ENCODE measurements at places on chromosomes 2 and 18.

DNA sequence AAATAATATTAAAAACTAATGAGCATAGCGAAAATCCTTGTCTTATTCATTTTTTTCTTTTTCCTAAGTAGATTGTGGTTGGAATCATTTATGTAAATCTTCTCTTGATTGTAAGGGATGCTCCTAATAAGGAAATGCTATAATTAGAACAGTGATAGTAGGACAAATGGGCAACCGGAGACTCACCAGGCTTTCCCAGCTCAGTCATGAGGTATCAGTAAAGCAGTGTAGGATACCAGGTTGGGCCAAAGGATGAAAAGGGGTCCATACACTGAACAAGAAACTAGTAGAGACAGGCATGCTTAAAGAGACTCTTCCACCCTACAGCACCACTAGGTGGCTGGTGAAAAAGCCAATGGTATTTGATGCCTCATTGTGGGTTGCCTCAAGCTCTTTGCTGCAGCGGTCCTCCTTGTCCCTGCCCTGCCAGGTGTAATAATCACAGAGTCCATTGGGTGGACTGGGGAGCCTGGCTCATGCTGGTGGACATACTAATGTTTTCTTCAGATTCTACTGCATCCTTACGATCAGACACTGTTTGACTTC, 71.4 kb upstream of the FAM98A start:
- DNase-seq = peak; percentile 60

- peak; percentile 79 for DNase-seq
These were observed 104.4 kb upstream of the SALL3 start for GRCh38 chr18:78875016-78875777.

GRCh38 chr2:236526455-236527158, 43.0 kb upstream of the ACKR3 start:
- DNase-seq = no peak

- no peak for DNase-seq
These were observed 382.7 kb downstream of the HRH4 start for GRCh38 chr18:24843123-24843522.

GRCh38 chr18:5972298-5972697, 77.0 kb upstream of the TMEM200C start:
- DNase-seq = no peak

DNA sequence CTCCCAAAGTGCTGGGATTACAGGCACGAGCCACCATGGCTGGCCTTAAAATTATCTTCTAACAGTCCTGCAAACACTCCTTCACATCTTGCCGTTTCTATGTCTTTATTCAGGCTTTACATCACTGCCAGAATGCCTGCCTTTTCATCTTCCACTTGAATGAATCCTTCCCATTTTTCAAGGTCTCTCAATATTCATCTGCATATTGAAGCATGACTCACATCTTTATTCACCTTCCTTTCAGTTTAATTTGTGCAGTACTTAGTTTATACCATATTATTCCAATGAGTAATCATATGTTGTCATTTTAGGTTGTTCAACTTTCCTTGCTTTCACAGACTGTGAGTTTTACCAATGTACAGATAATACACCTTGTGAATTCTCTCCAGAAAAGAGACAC, 510.1 kb upstream of the PIK3C3 start:
- no peak for DNase-seq

DNA sequence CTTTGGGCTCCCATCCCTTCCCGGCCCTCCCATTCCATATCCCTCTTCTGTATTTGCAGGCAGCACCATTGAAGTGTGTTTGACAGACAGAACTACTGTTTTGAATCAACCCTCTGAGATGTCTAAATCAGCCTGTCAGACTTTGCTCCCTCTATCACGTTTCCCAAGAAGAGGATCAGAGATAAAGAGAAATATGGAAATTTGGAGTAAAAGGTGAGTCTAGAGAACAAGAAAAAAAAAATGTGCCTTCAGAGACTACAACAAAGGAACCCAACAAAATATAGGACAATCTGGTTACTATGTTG, 133.4 kb upstream of the NCK2 start:
- DNase-seq = no peak

DNA sequence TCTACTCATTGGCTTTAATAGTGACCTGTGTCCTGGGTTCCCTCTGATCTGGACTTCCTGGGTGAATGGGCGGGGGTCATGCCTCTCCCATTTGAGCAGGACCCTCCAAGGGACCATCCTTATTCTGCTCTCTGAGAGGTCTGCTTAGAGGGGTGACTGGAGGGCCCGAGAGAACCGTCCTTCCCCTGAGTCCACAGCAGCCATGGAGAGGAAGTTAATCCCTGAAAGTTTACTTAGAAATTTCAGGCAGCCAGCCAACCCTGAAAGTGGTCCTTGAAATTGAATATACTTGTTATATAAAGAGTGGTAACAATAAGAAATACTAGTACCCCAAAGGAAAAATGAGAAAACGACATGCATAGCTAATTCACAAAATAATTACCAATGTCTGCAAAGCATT, 226.1 kb downstream of the DYSF start:
- DNase-seq = no peak

GRCh38 chr2:173749315-173749714, 215.9 kb downstream of the SP3 start:
- DNase-seq = no peak

DNA sequence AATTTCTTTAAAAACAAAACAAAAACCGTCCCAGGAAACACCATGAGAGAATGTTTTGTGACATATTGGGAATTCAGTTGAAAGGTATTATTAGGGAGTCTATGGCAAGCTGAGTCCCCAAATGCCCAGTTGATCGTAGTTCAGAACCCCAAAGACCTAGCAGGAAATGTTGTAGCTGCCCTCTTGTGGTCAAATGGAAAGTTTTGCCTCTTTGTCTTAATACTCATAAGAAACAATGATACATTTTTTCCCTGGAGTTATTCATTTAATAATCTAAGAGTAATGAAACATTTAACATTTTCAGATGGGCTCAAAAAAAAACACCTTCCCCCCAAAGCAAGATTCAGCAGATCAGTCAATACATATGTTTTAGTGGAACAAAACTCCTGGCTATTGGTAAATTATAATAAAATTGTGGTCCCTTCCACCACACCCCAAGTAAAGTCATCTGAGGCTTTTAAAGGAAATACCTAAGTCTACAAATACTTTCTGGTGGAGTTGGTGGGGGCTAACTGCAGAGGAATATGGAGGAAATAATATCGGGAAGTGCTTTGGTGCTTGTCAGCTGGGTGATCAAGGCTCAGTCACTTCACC, 37.8 kb upstream of the EFEMP1 start:
- DNase-seq = peak; percentile 27

- DNase-seq = no peak
These were observed 17.5 kb downstream of the STEAP3 start for GRCh38 chr2:119241205-119241532.

DNA sequence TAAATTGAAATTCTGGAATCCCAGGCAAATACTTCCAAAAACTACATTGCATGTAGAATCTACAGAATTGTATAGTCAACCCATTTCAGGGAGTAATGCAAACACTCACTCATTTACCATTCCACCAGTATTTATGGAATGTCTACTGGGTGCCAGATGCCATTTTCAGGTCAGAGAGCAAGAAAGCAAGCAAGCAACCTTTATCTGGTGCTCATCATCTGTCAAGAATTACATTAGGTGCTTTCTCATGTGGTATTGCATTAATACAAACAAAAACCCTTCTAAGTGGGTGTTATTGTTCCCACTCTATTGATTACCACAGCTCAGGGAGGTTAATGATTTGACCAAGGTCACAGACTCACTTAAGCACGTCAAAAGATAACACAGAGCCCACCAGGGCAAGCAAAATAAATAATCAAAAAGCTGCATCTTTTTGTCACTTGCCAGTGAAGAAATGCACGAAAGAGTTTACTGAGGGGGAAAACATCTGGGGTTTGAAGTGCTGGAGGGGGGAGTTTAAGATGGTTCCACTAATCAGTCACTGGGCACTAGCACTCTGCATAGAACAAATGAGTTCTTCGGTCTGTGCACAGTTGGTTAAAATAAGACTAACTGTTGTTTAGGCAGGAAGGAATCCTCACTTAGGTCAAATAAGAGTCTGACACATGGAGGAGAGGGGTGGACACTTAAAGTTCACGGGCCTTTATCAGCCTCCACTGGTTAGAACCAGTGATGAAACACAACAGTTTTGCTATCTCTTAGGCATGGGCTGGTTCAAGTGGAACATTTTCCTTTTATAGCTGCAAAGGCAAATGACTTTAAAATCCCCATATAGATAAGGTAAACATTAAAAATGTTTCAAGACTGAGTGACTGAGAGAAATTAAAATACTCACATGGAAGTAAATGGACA, 208.8 kb downstream of the CDH2 start:
- DNase-seq = no peak

DNA sequence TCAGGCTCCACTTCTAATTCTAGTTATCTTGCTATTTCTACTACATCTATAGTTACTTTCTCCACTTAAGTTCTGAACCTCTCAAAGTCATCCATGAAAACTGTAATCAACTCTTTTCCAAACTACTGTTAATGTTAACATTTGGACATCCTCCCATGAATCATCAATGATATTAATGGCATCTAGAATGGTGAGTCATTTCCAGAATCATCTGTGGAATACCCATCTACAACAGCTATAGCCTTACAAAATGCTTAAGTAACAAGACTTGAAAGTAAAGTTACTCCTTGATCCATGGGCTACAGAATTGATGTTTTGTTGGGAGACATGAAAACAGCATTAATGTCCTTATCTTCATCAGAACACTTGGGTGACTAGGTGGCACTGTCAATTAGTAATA, 35.4 kb downstream of the BARD1 start:
- no peak for DNase-seq

DNA sequence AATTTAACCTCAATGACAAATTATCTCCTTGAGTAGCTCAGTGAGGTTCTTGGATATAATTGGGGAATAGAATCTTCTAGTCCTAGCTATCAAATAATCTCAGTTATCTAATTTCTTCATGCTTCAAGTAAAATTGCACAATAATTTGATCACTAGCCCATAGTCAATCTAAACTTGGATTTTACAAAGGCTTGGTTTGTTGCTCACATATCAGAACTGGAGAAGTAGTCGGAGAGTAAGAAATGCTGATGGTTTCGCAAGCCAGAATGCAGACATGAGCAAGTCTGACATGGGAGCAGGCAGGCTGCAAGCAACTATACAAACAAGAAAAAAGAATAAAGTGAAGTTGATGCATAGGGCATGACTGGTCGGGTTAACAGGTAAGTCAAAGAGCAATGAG, 11.7 kb upstream of the PDE11A start:
- DNase-seq = no peak

GRCh38 chr18:47873625-47874024, 56.8 kb downstream of the SMAD2 start:
- no peak for DNase-seq

- DNase-seq = no peak
These were observed 29.0 kb upstream of the EPAS1 start for GRCh38 chr2:46268196-46268595.

GRCh38 chr2:66439812-66440542, 5.1 kb downstream of the MEIS1 start:
- peak; percentile 49 for DNase-seq

GRCh38 chr18:44988821-44989587, 308.3 kb downstream of the SETBP1 start:
- DNase-seq = no peak

GRCh38 chr2:213861638-213862037, 549.2 kb upstream of the VWC2L start:
- no peak for DNase-seq

DNA sequence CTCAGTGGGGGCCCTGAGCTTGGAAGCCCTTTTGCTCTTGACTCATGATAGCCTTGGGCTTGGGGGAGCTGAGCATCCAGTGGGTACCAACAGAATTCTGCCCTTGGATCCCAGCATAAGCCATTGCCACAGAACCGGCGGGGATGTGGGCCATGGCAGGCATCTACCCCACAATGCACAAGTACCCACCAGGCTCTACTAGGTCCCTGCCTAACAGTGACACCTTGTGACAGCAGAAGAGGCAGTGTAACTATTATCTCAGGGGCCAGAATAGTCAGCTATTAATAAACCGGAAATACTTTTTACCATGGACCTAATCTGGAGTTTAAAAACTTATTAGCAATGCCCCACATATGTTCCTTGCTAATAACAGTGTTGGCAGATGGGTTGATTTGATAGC, 397.2 kb downstream of the TMEM182 start:
- no peak for DNase-seq

DNA sequence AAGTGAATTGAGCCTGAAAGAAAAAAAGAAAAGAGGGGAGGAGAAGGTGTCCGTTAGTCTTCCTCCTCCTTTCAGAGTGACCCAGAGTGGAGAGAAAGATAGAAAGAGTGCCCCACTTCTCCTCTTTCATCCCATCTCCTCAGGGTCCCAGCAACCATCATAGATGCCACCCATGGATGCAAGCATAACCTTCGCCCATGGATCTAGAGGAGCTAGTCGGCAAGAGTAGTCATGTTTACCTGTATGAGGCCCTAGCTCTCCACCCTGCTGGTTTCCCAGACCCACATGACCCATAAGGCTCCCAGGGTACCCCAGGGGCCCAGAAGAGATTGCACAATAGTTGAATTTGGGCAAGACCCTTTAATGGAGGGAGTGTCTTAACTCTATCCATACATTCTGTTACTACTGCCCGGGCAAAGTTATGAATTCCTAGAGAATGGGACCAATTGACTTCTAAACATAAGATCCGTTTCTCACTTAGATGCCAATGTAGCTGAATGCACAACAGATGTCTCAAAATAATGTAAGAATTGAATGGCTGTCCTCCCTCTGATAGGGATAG, 56.1 kb upstream of the CDCA7 start:
- no peak for DNase-seq

- DNase-seq = no peak
These were observed 45.2 kb upstream of the EPC2 start for GRCh38 chr2:148599109-148599991.

GRCh38 chr2:232103140-232103737, 141.7 kb downstream of the DIS3L2 start:
- DNase-seq = no peak

DNA sequence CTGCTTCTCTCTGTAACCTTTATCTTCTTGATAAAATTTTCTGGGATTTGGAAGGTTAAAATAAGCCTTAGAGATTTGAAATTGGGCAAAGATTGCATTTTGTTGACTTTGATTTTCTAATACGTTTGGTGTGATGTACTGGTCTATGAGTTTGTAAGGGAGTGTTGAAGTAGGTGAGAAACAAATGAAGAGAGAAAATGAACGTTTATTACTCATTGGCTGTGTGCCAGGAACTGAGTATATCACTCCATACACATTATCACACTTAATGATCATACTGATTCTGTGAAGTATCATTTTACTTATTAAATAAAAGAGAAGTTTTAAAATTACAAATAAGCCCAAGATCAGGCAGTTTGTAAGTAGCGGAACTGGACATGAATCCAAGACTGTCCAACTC, 795.1 kb upstream of the ZEB2 start:
- DNase-seq = no peak

- DNase-seq = no peak
These were observed 7.1 kb upstream of the ZBTB14 start for GRCh38 chr18:5302606-5303005.

- no peak for DNase-seq
These were observed 108.9 kb downstream of the CLIP4 start for GRCh38 chr2:29223851-29224692.

- no peak for DNase-seq
These were observed 334.8 kb downstream of the CELF4 start for GRCh38 chr18:37230768-37231167.
